ENCODE measurements at places on chromosomes 12 and 14.

DNA sequence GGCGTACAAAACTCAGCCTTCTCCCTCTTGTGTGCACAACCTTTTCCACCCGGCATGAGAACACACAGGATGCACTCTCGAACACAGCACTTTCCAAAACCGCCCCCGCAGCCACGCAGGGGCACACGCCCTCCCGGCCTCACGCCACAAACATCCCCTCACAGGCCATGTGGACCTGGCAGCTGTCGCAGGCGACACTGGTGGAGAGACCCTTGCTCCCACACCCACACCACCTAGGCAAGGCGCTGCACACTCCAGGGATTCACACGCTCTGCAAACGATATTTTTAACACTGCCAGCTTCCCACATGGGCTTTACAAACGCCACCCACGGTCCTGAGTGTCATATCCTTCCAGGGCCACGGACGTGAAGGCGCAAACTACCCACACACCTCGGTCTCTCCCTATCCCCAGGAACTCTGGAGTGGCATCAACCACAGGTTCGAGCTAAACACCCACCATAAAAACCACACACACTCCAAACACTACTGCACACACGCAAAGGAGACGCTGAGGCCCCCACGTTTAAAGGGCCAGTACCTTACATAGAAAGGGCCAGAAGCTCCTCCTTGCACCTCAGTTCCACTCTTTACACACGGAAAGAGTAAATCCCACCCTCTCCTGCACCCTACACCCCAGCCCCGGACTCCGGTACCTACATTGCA lies 12.4 kb upstream of the ITGB7 start:
- peak; percentile 44 for DNase-seq

- no peak for DNase-seq
Observed at GRCh38 chr12:22190969-22191368, 143.5 kb downstream of the ST8SIA1 start.

GRCh38 chr12:113795445-113795844 lies 170.7 kb downstream of the RBM19 start:
- DNase-seq, result no peak

- no peak for DNase-seq
Observed at GRCh38 chr12:8771072-8771471, 51.3 kb upstream of the A2ML1 start.

- DNase-seq, result peak; percentile 37
Observed at GRCh38 chr14:41298328-41298690, 308.4 kb upstream of the LRFN5 start.

DNA sequence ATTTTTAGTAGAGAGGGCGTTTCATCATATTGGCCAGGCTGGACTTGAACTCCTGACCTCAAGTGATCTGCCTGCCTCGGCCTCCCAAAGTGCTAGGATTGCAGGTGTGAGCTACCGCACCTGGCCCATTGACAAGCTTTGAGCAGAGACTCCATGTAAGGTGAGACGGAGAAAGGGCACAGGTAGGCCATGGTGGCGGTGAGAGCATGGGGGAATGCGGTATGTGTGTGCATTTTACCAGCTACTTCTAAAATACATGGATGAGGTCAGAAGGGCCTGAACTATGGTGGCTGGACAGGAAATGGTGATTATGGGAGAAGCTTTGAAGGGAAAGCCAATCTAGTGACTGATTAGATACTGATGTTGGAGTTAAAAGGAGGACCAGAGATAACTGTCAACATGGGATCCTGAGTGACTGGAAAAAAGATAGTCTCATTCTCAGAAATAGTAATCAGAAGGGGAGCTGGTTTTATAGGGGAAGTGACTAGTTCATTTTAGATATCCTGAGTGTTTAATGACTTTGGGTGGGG lies 21.9 kb upstream of the PTPRB start:
- DNase-seq, result no peak

- no peak for DNase-seq
Observed at GRCh38 chr12:46627686-46628085, 198.1 kb downstream of the SLC38A4 start.

DNA sequence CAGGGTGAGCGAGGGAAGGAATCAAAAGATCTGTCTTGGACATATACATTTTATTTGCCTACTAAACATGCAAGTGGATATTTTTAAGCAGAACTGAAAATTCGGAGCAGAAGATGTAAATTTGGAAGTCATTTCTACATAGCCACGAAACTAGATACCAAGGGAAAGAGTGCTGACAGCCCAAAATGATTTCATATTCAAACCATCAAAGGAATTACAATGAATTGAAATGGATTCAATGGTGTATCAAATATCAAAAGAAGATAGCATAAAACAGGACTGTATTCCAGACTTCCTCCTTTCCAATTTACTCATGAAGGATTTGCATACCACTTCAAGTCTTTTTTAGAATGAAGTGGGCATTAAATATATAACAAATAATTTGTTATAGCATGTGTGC lies 313.5 kb upstream of the KITLG start:
- DNase-seq, result no peak

DNA sequence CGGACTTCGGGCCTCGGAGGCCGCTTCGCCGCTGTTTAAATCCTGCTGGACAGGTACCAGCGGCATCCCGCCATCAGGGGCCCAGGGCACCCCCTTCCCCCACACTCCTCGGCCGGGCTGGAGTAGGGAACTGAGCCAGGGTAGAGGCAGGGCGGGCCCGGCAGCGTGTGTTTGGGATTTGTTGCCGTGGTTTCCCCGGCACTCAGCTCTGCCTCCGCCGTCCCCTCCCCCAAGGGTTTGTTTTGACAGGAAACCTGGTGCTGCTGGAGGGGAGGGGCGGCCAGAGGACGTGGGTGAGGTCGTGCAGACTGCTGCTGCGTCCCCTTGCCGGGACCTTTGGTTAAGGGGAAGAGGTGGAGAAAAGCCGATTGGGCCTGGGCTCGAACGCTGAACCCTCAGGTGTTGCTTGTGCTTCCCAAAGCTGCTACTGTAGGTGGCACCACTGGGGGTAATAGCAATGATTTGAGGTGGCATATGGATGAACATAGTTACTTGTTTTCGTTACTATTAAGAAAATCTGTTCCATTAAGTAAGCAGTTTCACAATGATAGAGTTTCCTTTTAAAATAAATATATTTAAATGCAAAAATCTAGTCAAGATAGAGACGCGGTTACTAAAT lies 778 bp downstream of the TCP11L2 start:
- DNase-seq, result peak; percentile 58

- no peak for DNase-seq
Observed at GRCh38 chr14:68132563-68133121, 313.1 kb downstream of the RAD51B start.

DNA sequence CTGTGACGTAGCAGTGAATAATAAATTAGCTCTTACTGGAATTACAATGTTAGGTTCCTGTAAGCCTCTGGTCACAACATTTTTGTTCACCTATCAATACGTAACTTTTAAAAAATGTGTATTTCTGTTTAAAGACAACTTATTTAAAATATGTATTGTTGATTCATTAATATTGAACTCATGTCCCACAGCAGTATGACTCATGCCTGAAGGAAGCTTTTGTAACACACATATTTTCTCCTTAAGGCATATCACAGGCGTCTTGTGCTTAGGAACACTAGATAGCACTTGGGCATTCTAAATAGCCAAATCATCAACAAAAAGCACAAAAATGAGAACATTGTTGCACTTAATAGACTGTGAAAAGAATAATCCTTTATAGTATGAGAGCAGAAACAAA lies 92.5 kb downstream of the GPHN start:
- DNase-seq, result peak; percentile 62

DNA sequence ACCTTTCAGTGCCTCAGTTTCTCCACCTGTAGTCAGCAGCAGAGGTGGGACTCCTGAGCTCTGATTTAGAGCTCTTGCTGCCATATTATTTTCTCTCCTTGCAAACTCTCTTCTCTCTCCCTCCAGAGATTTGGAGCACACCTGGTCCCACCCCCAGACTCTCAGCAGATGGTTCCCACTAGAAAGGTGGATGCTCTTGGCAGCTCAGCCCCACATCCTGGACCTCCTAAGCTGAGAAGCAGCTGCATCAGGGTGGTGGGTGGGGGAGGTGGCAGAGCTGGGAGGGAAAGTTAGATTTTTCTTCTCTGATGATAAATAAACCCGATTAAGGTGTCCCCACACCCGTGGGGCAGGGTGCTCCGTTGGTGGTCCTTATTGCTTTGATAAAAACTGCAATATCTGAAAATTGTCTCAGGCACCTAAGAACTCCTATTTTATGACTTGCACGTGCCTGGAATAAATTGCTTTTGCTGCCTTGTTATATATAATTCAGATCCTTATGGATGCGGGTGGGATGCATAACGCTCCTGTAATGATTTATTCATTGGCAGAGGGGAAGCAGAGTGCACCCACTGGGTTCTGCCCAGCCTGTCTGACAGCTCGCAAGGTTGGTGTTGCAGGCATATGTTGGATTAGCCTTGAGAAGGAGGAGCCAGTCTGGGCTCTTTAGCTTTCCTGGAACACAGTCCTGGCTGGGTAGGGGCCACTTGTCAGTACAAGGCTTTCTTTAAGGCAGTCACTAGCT lies 214.2 kb downstream of the SUDS3 start:
- no peak for DNase-seq

DNA sequence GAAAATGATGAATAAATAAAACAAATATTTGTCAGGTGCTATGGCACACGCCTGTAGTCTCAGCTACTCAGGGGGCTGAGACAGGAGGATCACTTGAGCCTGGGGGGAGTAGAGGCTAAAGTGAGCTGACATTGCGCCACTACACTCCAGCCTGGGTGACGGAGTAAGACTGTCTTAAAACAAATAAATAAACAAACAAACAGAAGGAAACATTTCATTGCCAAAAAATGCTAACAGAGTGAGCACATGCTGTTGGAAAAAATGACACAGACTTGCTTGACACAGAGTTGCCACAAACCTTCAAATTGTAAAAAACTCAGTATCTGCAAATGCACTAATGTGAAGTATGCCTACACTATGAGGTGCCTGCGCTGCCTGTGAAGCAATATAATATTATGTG lies 50.8 kb upstream of the AP4S1 start:
- DNase-seq, result peak; percentile 7

- no peak for DNase-seq
Observed at GRCh38 chr14:67004521-67004920, 184.7 kb upstream of the GARIN2 start.

DNA sequence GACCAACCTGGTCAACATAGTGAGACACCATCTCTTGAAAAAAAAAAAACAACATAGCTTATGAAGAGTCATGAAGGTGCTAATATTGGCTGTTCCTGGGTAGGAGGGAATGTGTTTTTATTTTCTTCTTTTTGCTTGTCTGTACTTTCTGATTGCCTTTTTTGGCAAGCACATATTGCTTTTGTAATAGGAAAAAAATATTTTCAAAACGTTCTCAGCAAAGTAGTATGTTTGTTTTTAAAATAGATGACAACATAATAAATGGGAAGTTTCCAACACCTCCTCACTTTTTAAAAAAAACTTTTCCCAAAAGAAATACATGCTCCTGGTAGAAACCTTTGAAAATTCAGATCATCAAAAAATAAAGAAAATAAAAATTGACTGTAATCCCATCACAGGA lies 20.9 kb downstream of the FOS start:
- no peak for DNase-seq

DNA sequence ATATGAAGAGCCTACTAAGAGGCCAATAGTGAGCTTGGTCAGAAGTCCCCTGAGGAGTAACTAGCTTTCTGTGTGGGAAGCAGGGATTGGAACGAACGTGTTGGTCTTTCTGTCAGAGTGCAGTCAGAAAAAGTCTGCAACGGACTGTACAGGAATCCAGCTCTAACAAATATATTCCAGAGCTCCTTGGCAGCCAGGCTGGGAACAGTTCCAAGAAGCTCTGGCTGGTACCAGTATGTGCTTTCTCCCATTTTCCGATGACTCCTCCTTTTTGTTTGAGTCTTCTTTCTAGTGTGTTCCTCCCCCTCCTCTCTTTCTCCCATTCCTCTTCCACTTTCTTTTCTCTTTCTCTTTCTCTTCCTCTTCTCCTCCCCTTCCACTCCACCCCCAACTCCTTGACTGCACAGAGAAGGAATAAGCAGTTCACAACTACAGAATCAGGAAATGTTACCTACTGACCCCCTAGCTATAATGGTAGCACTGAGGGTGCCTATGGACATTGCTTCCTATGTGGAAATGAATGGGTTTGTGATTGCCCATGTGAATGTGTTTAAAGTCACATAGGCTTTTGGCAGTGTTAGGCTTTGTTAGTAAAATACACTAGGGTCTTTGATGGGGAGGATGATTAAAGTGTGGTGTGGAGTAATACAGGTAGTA lies 59.9 kb downstream of the TTLL5 start:
- DNase-seq, result peak; percentile 53

DNA sequence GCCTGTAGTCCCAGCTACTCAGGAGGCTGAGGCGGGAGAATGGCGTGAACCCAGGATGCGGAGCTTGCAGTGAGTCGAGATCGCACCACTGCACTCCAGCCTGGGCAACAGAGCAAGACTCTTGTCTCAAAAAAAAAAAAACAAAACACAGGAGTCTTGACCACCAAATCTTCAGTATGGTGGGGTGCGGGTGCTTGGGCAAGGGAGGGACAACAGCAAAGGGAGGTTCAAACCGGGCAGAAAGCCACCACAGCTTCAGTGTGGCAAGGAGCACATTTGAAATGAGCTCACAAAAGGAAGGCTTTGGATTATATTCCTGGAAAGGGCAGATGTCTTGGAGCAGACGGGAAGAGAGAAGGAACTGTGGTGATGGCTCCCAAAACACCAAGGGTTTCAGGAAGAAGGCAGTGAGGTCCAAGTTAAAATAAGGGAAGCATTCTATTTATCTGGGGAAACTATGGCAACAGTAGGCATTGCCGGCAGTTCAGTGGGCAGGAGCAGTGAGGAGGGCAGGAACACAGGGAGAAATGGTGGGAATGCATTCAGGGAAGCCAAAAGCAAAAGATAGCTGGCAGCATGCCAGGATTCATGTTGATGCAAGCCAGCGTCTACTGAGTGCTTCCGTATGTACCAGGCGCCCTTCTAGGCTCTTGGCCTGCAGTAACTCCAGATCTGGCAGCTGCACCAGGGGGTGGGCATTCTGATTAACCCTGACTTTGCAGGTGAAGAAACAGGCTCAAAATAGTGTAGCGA lies 51.0 kb upstream of the SRSF5 start:
- DNase-seq, result peak; percentile 77

- no peak for DNase-seq
Observed at GRCh38 chr12:44674875-44675274, 201.2 kb downstream of the NELL2 start.

GRCh38 chr14:77240336-77240915 lies 30.6 kb downstream of the NGB start:
- DNase-seq, result no peak

GRCh38 chr14:80637756-80638619 lies 303.6 kb downstream of the CEP128 start:
- DNase-seq, result peak; percentile 14

GRCh38 chr12:100789146-100789545 lies 5.4 kb upstream of the ANO4 start:
- peak; percentile 67 for DNase-seq

GRCh38 chr12:4947253-4947652 lies 37.5 kb downstream of the KCNA1 start:
- DNase-seq, result no peak

DNA sequence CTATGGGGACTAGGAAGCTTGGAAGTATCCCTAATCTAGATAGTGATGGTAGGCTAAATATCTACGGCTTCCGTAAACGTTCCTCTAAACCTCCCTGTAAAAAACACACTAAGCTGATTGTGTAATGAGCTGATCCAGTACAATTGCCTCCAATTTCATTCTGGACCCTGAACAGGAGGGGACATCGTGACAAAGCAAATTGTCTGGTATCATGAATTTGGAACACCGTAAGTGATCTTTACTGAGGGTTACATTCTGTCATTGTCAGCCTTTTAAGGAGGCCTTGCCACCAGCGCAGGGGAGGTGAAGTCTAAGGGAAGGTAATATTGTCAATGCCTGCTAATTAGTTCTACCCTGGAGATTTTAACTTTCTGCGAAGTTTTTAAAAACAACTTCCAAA lies 487 bp upstream of the MGST1 start:
- DNase-seq, result no peak

Measured in fibroblast of mammary gland (primary cell).